ENCODE measurements at places on chromosomes 7 and 10.

DNA sequence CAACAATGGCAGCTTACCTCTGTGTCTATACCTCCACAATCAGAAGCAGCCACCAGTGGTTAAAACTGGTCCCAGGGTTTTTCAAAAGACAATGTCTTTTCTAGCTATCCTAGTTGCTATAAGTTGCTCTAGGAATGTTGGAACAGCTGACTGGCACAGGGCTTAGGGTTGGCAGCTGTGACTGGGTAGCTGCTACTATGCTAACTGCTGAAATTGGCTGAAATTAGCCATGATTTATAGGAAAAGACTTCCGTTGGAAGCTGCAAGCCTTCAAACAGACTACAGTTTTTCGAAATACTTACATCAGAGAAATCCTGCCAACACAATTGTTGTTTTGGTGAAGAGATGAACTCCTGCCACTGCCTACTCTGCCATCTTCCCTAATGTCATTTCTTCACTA is 102.3 kb downstream of the MKX start:
- no peak for DNase-seq

- no peak for DNase-seq
Observed at GRCh38 chr10:113261611-113262091, 291.2 kb upstream of the HABP2 start.

DNA sequence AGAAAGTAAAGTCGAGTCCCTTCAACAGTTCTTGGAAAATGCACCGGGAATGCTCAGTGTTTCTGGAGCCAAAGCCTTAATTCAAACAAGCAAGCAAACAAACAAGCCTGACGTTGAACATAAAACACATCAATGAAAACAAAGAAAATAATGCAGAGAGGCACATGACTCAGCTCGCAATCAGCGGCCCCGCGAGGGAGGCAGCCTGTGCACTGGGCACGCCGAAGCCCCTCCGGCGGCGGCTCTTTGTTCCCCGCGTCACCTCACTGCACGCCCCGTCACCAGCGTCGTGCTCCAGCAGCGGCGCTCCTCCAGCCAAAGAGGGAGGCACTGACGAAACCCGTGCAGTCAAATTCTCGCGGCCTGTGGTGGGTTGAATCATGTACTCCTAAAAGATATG is 151.5 kb downstream of the DNAJB6 start:
- DNase-seq, result peak; percentile 73

DNA sequence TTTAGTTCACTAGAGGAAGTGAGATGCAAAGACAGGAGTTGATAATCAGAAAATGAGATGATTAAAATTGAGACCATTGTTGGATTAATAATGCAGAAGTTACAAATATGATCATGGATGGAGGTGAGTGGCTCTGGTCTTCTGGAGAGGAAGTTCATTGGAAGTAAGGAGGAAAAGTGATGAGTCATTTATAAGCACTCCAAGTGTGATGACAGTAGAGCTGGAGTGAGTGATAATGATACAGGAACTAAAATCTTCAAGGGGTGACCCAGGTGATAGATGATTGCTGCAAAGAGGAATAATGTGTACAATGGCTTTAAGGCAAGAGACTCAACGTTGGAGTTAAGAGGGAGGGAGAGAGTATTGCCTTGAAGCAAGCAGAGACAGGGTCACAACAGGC is 20.7 kb downstream of the ZNF32 start:
- no peak for DNase-seq

DNA sequence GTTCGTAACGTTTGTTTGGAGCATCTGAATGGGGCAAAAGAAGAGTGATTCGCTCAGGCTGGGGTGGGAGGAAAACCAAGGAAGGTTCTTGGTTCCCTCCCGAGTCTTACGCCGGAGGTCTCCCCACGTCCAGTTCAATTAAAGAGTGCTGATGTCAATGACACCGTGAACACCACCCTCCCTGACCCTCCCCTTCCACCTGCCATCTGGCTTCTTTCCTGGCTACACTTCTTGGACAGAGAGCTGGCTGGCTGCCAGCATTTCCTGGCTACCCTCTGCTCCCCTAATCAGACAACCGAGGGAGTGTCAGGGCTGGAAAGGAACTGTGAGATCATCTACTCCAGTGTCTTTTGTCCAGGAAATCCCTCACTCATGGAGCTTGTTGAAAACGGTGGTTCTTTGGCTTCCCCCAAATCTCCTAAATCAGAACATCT is 24.1 kb upstream of the FFAR4 start:
- DNase-seq, result peak; percentile 24

DNA sequence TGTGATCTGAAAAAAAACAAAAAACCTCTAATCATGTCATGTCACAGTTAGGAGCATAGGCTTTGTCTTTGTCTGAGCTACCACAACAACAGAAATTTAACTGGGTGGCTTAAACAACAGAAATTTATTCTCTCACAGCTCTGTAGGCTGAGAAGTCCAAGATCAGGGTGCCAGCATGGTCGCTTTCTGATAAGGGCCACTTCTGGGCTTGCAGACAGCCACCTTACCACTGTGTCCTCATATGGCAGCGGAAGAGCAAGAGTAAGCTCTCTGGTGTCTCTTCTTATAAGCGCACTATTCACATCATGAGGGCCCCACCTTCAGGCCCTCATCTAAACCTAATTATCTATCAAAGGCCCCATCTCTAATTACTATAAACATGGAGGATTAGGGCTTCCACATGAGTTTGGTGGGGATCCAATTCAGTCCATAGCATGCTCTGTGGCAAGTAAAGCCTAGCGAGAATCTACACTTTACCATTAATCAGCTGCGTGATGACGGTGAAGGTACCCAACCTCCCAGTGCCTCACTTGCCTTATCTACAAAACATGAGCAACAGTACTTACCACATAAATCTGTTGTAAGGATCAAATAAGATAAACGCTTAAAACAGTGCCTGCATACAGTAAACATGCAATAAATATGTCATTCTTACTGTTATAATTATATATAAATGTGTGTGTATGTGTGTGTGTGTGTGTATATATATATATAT is 17.3 kb downstream of the ZNF438 start:
- DNase-seq, result no peak

DNA sequence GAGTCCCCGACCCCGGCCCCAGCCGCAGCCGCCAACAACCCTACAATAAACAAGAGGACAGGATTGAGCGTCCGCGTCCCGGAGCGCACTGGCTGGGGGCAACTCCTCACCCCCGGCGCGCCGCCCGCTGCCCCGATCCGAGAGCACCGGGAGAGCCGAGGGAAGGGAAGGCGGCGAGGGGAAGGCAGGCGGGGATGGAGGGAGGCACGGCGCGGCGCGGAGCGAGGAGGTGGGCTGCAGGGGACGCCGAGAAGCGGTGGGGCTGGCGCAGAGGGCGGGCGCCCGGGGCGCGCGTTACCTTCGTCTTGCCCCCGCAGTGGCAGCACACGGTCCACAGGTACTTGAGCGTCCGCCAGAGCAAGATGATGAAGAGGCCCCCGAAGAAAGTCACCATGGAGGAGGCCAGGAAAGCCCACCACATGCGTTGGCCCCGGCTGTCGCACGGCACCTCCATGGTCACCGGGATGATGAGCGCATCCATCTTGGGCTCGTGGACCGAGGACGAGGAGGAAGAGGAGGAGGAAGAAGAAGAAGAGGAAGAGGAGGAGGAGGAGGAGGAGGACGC is 559 bp downstream of the KCNMA1 start:
- peak; percentile 63 for DNase-seq

DNA sequence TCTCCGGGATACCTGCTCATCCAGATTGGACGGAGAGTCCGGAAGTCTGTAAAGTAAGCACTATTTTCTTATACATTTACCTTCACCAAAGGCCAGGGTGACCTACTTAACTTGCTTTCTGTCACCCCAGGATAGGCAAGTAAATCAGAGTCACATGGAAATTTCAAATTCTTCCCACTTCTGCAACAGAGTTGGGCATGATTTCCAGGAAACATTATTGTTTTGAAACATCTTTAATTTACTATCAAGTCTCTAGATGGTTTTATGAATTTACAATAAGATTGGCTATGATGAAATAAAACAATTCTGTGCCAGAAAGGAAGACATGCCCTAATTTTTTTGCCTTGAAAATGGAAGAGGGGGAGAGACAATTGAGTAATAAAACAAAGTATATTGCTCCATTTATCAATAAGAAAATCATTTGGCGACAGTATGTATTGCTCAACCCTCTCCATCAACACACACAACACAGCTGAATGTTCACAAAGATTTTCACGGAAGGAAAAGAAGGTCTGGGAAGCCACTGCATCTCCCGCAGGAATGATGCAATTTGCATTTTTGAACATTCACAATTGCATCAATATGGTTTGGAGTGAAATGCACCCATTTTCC is 702.8 kb downstream of the PARD3 start:
- no peak for DNase-seq

DNA sequence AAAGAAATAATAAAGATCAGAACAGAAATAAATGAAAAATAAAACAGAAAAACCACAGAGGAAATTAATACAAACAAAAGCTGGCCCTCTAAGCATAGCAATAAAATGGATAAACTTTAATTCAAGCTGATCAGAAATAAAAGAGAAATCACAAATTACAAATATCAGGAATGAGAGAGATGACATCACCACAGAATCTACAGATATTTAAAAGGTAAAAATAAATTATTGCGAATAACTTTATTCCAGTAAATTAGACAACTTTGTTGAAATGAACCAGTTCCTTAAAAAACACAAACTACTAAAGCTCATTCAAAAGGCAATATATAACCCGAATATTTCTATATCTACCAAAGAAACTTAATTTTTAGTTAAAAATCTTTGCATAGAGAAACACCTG is 131.7 kb downstream of the PPP1R3A start:
- DNase-seq, result no peak

GRCh38 chr10:132458586-132459300 is 61.7 kb downstream of the PWWP2B start:
- peak; percentile 71 for DNase-seq

DNA sequence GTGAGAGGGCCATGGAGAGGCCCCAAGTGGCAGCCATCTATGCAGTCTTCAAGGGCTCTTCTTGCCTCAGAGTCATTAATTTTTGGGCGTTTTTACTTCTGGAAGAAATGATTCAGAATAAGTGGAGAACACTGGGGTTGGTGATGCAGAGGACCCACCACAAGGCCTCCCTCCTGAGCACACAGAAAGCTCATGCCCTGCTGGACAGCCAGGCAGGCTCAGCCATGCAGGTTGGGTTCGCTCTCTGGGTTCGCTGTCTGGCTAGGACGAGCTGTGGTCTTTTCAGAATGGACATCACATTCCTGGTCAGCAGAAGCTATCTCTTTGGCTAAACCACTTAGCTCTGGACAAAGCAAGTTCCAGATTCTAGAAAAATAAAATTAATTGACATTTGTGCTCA is 480.8 kb downstream of the RPS24 start:
- no peak for DNase-seq

DNA sequence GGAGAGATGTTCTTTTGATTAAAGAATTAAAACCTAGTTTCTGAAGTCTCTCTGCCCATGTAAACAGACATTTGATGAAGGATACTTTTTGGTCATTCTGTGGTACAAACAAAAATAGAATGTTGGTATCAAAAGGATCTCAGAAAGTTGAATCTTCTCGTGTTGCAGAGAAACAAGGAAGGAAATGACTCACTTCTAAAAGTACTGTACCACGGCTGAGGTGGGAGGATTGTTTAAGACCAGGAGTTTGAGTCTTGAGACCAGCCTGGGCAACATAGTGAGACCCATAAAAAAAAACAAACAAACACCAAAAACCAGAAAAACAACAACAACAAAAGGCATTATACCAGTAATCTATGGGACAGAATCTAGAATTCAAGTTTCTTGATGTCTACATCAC is 69.7 kb downstream of the PRSS58 start:
- DNase-seq, result no peak

GRCh38 chr10:31340343-31340742 is 21.3 kb downstream of the ZEB1 start:
- DNase-seq, result peak; percentile 21

GRCh38 chr7:150567169-150567568 is at the start of gene GIMAP4:
TSS of gene GIMAP4 (plus strand) at chr7:150567390. CDS start at chr7:150569902, 2,512 bp downstream.
- no peak for DNase-seq

- DNase-seq, result no peak
Observed at GRCh38 chr7:217781-218180, 25.4 kb downstream of the FAM20C start.

- no peak for DNase-seq
Observed at GRCh38 chr10:89296220-89296648, 5.6 kb upstream of the IFIT2 start.

DNA sequence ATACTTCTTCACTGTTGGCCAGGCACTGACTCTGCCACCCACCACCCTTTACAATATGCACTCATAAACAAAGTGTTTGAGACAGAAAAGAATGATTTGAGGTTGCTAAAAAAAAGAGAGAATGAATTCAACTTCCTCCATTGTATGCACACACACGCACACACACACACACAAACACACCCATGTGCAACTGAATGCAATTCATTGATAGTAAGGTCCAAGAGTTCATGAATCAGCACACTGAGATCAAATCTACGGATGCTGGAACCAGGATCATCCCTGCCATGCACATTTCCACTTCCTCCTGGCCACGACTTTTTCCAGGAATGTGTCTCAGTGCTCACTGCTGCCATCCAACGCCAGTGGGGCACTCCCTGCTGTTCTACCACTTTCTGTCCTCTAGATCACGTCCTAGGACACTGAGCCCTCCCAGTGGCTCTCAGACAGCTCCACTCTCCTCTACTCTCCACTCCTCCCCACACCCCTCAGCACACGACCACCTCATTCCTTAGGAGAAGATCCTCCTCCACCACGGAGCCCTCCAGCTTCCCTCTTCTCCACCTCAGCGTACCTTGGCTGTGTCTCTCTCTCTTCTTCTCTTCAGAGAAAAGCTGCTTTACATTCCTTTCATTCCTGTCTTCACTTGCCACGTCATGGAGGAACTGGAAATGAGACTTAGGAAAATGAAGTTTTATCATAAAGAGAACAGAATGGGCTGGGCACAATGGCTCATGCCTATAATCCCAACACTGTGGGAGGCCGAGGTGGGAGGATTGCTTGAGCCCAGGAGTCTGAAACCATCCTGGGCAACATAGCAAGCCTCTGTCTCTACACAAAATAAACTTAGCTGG is 12.0 kb upstream of the TMEM213 start:
- DNase-seq, result peak; percentile 42

- DNase-seq, result no peak
Observed at GRCh38 chr7:120949998-120950538, 509 bp upstream of the ING3 start.

- DNase-seq, result no peak
Observed at GRCh38 chr10:60374836-60375235, 14.8 kb downstream of the ANK3 start.

DNA sequence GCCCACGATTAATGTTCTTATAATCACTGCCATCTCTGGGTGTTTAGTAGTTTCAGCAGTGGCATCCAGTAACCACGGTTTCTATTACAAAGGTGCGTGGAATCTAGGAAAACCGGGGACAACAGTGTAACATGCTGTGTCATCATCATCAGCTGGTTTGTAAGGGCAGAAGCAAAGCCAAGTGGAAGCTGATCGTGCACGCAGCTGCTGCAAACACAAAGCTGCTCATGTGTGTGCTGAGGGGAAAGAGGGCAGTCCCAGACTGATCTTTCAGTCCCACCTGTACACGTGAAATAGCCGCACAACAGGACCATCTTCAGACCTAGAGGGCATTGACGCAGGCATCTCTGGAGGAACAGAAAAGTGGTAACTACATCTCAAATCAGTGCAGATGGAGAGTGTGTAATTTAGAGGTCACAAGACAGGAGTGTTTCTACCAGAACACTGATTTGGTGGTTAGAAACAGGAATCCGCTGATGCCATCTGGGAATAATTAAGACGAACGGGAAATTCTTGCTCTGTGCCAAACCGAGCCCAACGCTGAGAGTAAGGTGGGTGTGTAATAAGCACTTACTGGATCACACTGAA is 13.4 kb downstream of the ANKRD16 start:
- peak; percentile 53 for DNase-seq

All from astrocyte of the hippocampus (primary cell).